ENCODE measurements at places on chromosomes 1 and 21.

DNA sequence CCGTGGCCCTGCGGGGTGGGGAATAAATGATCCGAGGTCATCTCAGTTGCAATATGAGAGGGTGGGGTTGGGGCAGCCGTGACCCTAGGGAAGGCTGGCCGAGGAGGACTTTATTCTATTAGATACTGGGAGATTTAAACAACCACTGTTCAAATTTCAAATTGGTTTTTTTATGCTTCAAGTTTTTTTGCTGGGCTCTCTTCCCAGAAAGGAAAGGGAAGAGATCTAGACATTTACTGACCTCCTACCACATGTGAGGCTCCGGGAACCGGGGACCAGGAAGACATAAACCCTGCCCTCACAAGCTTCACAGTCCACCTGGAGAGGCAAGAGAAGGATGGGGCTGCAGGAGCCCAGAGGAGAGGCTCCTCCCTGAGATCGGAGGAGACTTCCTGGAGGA lies 207.3 kb downstream of the FOXD2 start:
- DNase-seq, result no peak

DNA sequence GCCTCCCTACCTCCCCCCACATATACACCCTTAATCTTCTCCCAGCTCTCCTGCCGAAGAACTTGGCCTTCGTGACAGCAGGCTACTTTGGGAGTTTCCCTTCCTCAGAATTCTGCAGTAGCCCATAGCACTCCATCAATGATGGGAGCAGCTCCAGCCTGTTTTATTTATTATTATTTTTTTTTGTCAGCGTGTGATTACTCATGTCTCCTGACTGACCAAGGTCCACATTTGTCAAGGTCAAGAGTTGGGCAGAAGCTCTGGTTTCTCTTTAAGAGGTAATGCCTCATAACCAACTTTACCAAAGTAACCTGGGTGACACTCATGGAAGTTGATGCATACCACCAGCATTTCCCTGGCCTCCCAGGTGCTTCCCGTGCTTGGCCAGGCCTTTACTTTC lies 125.4 kb downstream of the ZZZ3 start:
- no peak for DNase-seq

GRCh38 chr1:6823793-6824192 lies 38.5 kb downstream of the CAMTA1 start:
- DNase-seq, result no peak

DNA sequence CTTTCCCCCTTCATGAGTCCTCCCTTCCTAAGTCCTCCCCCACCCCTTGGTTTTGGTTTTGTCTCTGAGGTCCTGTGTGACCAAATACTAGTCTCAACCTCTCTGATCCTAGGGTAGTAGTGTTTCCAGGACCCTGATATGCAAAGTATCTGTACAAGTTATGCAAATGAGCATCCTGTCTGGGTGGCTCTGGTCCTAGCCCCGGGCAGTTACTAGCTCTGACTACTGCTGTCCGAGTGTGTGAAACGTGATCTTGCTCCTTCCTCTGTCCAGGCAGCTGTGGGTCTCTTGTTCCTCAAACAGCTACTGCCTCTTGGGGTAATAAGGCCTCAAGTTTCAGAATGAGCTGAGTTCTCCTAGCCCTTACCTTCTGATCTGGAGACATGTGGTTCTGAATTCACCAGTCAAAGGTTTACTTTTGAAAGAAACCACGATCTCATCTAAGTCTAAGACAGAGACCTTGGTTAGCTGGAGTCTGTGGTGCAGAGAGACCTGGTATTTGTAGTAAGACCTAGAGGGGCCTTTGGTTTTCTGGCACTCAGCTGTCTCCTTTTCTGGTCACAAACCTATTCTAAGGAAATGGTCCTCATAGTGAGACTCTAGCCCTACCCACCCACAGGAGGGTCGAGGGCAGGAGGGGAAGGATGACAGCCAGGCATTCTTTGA lies 31.0 kb upstream of the IL19 start:
- DNase-seq, result no peak

DNA sequence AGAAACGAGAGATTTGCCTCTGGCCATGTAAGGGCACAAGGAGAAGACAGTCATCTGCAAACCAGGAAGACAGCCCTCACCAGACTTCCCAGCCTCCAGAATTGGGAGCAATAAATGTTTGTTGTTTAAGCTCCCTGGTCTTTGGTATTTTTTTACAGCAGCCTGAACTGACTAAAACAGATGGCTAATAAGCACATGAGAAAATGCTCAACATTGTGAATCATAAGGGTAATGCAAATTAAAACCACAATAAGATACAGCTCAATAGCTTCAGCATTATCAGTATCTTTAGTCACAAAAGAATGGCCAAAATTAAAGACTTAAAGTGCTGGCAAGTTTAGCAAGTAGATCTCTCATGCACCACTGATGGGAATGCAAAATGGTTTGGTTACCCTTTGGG lies 11.7 kb downstream of the UBE2G2 start:
- DNase-seq, result no peak

GRCh38 chr1:202811296-202812175 lies 782 bp downstream of the PCAT6 start:
- DNase-seq, result no peak

DNA sequence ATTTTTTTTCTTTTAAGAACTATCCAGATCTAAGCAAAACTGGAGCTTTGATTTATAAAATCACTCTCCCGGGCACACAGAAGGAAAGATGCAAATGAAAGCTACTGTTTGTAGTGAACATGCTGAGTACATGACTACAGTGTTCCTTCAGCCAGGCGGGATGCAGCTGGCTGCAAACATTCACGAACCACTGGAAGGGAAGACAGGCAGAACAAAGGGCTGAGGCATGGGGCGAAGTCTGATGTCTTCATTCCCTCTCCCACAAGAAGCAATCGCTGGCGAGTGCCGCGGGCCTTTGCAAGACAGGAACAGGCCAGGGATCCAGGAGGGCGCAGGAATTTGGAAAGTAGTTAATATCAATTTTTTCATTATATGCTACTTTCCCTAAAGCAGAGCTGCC lies 257.9 kb upstream of the AJAP1 start:
- DNase-seq, result no peak

GRCh38 chr1:77412820-77413530 lies 131.2 kb downstream of the AK5 start:
- DNase-seq, result no peak
